Panc1 (cell line): ENCODE measurements at places on chromosomes 3 and 15.

- no peak for DNase-seq
Observed at GRCh38 chr3:192901435-192901834, 16.2 kb downstream of the MB21D2 start.

DNA sequence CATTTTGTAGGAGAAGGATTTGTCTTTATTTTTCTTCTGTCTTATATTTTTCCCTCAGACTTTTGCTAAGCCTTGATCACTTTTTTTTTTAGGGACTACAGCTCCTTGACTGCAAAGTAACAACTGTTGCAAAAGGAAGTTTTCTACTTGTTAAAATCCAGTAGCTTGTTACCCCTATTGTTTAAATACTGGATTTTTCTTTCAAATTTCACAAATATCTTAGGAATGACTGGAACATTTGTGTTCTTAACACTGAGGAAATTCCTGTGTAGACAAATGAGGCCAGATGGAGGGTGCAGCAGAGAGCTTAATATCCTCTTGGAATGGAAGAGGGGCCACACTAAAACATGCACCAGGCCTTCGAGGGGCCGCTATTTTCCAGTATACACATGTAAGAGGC is 3.2 kb upstream of the PGPEP1L start:
- no peak for DNase-seq

GRCh38 chr15:82640672-82641071 is 6.5 kb downstream of the CPEB1 start:
- no peak for DNase-seq

DNA sequence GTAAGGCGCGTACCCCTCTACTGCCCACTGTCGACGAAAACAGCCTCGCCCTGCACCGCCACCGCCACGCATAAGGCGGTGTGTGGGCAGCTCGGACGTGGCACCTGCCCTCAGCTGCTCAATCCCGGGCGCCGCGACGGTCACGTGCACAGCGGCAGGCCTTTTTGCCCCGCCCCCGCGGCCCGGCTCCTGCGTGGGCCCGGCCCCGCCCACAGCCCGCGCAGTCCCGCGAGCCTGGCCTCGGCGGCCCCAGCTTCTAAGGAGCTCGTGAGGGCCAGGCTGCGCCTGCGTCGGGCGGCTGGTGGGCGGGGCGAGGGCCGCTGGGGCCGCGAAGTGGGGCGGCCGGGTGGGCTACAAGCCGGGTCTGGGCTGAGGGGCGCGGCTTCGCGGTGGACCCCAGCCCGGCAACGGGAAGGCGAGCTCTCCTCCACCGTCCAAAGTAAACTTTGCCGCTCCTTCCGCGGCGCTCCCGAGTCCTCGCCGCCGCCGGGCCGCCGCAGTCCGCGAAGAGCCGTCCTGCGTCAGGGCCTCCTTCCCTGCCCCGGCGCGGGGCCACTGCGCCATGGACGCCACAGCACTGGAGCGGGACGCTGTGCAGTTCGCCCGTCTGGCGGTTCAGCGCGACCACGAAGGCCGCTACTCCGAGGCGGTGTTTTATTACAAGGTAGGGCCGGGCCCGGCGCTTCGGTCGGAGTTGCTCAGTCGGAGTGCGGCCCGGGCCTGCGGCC is at the start of gene CAPN7:
CAPN7 (plus strand) TSS at position 313 of the 728 bp plus-strand sequence; CDS start at position 563, 250 bp downstream.
- DNase-seq, result no peak

- no peak for DNase-seq
Observed at GRCh38 chr3:25872200-25872877, 82.4 kb downstream of the OXSM start.

DNA sequence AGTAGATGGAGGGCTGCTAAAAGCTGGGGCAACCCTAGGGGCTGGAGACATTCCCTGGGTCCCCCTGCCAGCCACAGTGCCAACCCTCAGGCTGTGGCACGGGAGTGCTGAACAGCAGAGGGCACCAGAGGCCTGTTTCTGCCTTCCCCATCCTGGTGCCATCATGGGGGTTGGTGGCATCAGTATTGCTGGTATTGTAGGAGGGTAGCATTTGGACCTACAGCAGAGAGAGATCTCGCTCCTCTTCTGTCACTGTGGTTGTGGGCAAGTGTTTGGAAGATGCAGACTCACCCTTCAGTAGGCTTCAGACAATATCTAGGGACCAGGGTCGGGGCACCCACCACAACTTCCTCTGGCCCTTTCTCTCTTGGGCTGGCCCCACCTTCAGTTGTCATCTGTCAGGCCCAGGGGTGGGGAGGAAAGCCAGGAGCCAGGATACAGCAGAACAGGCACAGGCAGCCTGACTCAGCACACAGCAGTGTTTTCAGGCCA is 123.5 kb downstream of the RPLP1 start:
- no peak for DNase-seq

- no peak for DNase-seq
Observed at GRCh38 chr15:61879219-61879618, 181.0 kb downstream of the VPS13C start.
